ENCODE measurements at places on chromosomes 6 and 20. TPM values are rescaled to one million over a fixed set of nuclear protein-coding genes. Genes with fewer than 3 reads are reported as not detected.
A peak's percentile ranks its signal among the peaks of the same experiment; 100 is the strongest.

- H3K27me3 ChIP-seq = no peaks in the 10 kb centered on the region
- no peak overlapping the region for H3K27ac ChIP-seq
- no peak overlapping the region for H3K4me3 ChIP-seq
Observed at GRCh38 chr6:42368181-42368580, 83.5 kb downstream of the TRERF1 start.

DNA sequence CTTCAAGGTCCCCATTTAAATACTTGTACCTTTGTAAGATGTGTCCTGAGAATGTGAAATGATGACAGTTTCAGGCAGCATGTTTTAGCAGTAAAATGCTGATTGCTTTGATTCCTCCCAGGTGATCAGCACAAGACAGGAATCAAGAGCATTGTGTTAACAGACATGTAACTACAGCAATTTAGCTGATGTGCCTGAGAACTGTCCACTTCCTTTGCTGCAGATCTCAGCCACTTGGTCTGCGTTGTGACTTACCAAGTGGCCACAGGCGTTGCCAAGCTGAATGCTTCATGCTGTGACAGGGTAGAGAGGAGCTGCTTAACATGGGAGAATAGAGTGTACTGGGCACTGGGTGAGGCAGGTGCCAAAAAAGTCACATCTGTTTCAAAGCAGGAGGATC is 767.0 kb upstream of the POU3F2 start:
- H3K4me3 ChIP-seq = no peak overlapping the region
- H3K36me3 ChIP-seq = no peaks in the 10 kb centered on the region
- DNase-seq = no peak
- H3K27ac ChIP-seq = no peak overlapping the region
- no peaks in the 10 kb centered on the region for H3K27me3 ChIP-seq

DNA sequence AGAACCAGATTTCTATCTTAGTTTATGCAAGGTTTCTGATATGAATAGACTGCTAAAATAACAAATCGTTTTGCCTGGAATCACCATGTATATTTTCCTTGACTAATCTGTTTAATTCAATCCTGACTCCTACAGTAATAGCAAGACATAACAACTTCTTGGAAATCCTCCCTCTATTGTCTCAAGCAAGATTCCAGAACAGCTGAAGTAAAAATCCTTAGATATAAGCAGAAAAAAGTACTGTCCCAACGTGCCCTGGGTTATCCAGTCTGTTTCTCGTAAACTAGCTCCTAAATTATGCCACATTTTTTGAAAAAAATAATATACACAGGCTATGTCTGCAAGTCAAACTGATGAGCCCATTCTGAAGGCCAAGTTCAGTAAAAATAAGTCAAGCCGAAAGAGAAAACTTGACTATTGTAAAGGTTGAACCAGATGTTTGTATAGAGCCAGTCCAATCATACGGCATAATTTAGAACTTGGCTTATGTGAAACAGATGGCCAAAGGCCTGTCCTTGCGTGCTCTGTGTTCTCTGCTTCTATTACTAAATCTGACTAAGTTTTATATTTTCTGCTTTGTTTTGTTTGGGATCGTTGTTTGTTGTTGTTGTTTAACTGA is 341.6 kb upstream of the NRSN1 start:
- no peaks in the 10 kb centered on the region for H3K4me1 ChIP-seq
- no peak overlapping the region for H3K4me3 ChIP-seq
- no peaks in the 10 kb centered on the region for H3K27me3 ChIP-seq
- H3K36me3 ChIP-seq = no peaks in the 10 kb centered on the region

DNA sequence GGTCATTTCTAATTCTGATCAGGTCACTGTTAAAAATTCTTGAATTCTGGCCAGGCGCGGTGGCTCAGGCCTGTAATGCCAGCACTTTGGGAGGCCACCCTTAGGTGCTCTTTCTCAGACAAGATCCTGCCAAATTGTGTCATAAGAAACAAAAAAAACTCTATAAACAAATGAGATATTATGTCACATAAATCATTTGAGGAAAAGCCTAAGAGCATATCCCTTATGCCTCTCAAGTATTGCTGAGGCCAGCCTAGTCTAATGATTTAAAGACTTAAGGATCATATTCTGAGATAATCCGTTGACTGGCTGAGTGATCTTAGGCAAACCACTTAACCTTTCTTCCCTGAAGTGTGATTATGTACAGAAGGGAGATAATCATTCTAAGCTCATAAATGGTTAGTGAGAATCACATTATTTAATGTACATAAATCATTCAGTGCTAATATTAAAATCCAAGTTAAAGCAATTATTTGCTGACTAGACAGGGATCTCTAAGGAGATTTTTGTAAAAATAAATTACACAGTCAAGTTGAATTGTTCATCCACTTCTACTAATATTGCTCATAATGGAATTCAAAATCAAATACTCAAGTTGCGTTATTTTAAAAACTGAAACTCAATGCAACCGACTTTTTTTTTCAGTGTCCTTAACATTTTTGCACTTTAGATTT is 365.4 kb downstream of the PHF3 start:
- no peak for DNase-seq
- H3K27ac ChIP-seq = no peak overlapping the region
- no peak overlapping the region for H3K4me3 ChIP-seq

- no peak within 1 kb of the TSS for H3K4me3 ChIP-seq
- no peaks in the 10 kb centered on the region for H3K36me3 ChIP-seq
- no peak within 1 kb of the TSS for H3K27ac ChIP-seq
- no peak for DNase-seq
- no peaks in the 10 kb centered on the region for H3K4me1 ChIP-seq
Observed at GRCh38 chr6:11110921-11111768, at the start of gene ERVFRD-1. Gene ERVFRD-1, minus strand, starts transcription at chr6:11111725. Its CDS starts 6,415 bp downstream, at chr6:11105310.

GRCh38 chr20:45404438-45404837 is 3.7 kb upstream of the DBNDD2 start:
- H3K4me3 ChIP-seq = no peak overlapping the region
- no peaks in the 10 kb centered on the region for H3K27me3 ChIP-seq
- H3K36me3 ChIP-seq = no peaks in the 10 kb centered on the region
- H3K27ac ChIP-seq = no peak overlapping the region

GRCh38 chr20:40644863-40645262 is 44.2 kb downstream of the MAFB start:
- no peak overlapping the region for H3K4me3 ChIP-seq
- no peak for DNase-seq
- H3K27me3 ChIP-seq = no peaks in the 10 kb centered on the region
- H3K4me1 ChIP-seq = no peaks in the 10 kb centered on the region

GRCh38 chr6:3697609-3698008 is 53.9 kb downstream of the PXDC1 start:
- H3K27ac ChIP-seq = no peak overlapping the region
- DNase-seq = no peak
- no peaks in the 10 kb centered on the region for H3K4me1 ChIP-seq
- H3K36me3 ChIP-seq = no peaks in the 10 kb centered on the region

- H3K36me3 ChIP-seq = no peaks in the 10 kb centered on the region
- DNase-seq = no peak
- no peak overlapping the region for H3K4me3 ChIP-seq
- no peaks in the 10 kb centered on the region for H3K4me1 ChIP-seq
- no peak overlapping the region for H3K27ac ChIP-seq
Observed at GRCh38 chr20:35328689-35329088, 36.5 kb upstream of the FAM83C start.

- H3K27me3 ChIP-seq = no peaks in the 10 kb centered on the region
- DNase-seq = no peak
- peak overlapping the region; percentile 68 for H3K27ac ChIP-seq
- no peak overlapping the region for H3K4me3 ChIP-seq
- H3K36me3 ChIP-seq = no peaks in the 10 kb centered on the region
Observed at GRCh38 chr6:6694368-6694780, 105.9 kb downstream of the LY86 start.

DNA sequence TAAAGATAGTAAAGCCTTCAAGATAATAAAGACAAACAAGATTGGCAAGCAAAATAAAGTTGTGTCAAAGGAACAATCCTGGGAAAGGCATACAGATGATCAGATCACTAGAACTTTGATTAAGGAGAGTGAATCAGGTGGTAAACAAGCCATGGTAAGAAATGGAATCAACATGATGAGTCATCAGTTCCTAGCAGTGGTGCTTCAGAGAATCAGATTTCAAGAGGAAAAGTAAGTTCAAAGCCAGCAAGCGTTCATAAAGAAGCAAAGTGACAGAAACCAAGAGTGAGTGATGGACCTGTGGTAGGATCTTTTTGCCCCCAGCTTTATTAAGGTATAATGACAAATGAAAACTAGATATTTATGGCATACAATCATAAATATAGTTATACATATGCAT is 340.4 kb downstream of the TPBG start:
- no peaks in the 10 kb centered on the region for H3K27me3 ChIP-seq
- DNase-seq = no peak
- H3K36me3 ChIP-seq = no peaks in the 10 kb centered on the region
- H3K4me1 ChIP-seq = no peaks in the 10 kb centered on the region
- H3K4me3 ChIP-seq = no peak overlapping the region

DNA sequence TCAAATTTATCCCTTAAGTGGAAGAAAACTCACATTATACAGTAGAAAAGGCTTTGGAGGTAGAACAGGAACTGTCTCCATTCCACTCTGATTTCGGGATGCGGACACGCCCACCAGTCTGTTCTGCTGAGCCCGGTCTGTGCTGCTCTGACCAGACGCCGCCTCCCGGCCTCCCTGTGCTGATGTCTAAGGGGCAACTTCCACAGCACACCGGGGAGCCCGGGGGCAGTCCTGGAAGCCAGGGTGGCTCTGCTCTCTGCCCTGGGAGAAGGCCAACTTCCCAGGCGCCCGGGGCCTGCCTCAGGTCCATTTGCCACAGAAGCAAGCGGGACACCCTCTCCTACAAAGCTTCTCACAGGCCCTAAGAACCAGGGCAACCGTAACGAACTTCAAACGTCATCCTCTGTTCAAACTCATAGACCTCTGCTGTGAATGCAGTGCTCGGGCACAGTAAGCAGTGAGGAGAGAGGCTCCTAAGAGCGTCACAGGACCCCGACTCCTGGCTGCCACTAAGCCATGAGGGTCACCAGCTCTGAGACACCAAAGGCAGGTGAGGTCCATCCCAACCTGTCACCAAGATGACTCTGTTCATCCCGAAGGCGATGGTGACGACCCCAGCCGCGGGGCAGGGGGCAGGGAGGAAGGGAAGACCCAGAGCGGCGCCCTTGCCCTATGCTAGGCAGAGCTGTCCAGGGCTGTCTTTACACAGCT is 5.6 kb downstream of the TAF4 start:
- DNase-seq = no peak
- H3K36me3 ChIP-seq = no peaks in the 10 kb centered on the region
- peaks cover 19% of the 10 kb centered on the region for H3K4me1 ChIP-seq
- H3K27me3 ChIP-seq = no peaks in the 10 kb centered on the region

DNA sequence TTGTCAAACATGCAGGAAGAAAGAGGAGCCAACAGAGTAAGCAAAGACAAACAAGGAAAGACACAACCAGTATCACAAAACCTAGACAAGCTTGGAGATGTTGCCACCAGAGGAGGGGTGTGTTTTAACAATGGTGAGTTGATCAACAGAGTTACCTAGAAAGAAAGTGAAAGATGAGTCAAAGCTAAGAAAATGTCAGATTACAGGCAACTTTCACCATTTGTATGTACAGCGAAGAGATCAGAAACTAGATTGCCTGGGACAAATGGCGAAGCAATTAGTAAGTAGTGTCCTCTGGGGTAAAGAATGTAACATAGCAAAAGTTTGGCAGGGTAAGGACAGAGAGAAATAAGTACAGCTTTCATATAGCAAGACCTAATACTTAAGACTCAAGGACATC is 51.6 kb upstream of the POU3F2 start:
- no peak for DNase-seq
- H3K4me3 ChIP-seq = no peak overlapping the region
- H3K36me3 ChIP-seq = no peaks in the 10 kb centered on the region
- no peaks in the 10 kb centered on the region for H3K27me3 ChIP-seq
- no peak overlapping the region for H3K27ac ChIP-seq
- H3K4me1 ChIP-seq = no peaks in the 10 kb centered on the region

DNA sequence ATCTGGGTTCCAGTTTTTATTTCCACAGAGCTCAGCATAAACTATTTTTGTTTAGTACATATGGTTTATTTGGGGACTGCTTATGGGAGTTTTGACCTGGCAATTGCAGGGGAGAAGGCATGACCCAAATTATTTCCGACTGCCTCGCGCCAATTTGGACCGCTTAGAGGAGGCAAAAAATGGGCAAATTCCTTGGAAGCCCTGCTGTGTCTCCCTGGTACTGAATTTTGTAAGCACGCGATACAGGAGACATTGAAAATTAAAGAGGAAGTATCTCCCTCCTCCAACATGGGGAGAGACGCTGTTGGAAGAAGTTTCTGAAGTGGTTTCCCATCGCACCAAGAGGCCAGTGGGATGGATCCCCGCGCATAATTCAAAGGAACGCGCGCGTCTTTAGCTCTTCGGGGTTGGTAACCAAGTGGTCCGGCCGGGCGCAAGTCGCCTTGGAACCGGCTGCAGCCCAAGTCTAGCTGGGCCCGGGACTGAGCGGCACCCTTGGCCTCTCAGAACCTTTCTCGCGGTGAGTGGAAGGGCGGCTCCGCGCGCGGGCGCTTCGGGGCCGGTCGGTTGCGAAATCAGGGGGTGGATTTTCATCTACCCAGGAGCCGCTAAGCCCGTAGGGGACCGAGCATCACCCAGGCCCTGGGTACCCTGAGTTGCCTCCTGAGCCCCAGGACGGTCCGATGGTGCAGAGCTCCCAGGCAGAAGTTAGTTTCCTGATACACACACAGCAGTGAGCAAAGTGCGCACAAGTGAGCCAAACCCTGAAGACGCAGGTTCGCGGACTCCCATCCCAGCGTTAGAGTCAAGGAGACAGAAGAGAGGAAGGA is 6.2 kb downstream of the NKX2-2 start:
- DNase-seq = no peak
- peaks cover 10% of the 10 kb centered on the region for H3K27me3 ChIP-seq
- no peaks in the 10 kb centered on the region for H3K4me1 ChIP-seq
- no peak overlapping the region for H3K27ac ChIP-seq

- no peaks in the 10 kb centered on the region for H3K36me3 ChIP-seq
- H3K4me3 ChIP-seq = no peak overlapping the region
- H3K27me3 ChIP-seq = no peaks in the 10 kb centered on the region
- peaks cover 9% of the 10 kb centered on the region for H3K4me1 ChIP-seq
Observed at GRCh38 chr6:158703111-158703836, 53.4 kb downstream of the SYTL3 start.

- no peak overlapping the region for H3K4me3 ChIP-seq
- DNase-seq = no peak
- H3K27ac ChIP-seq = no peak overlapping the region
- H3K4me1 ChIP-seq = no peaks in the 10 kb centered on the region
- no peaks in the 10 kb centered on the region for H3K36me3 ChIP-seq
- H3K27me3 ChIP-seq = no peaks in the 10 kb centered on the region
Observed at GRCh38 chr6:88442737-88443136, 276.6 kb upstream of the CNR1 start.

The C20orf144 gene
- total RNA-seq = not detected

The PNPLA1 gene
- not detected for total RNA-seq

The ARHGAP40 gene
- 1.2 TPM for total RNA-seq

The PRDM13 gene
- total RNA-seq = not detected

The KCNK16 gene
- total RNA-seq = not detected

Data from uterus (tissue), 4 donors.